Activated naive CD4-positive, alpha-beta T cell treated with anti-CD3 and anti-CD28 coated beads, Interleukin-2, amount 50 U/mL, for 72 hours (primary cell): ENCODE measurements at places on chromosomes 7 and 10. TPM values are rescaled to one million over a fixed set of nuclear protein-coding genes. Genes with fewer than 3 reads are reported as not detected.

Gene DLX5
- not detected for total RNA-seq

Gene KCP
- total RNA-seq: 0.16 TPM

Gene DUS4L
- 11.7 TPM for total RNA-seq

Gene BICC1
- total RNA-seq: 0.10 TPM

Gene ADRA2A
- not detected for total RNA-seq

Gene STEAP4
- not detected for total RNA-seq

Gene RBP4
- not detected for total RNA-seq

Gene PIK3CG
- 17.3 TPM for total RNA-seq

Gene HOXA1
- not detected for total RNA-seq

Gene ICA1
- total RNA-seq: 3.6 TPM

Gene TSPAN12
- total RNA-seq: not detected

Gene UCN3
- total RNA-seq: not detected

Gene MACC1
- total RNA-seq: not detected

Gene DENND2A
- not detected for total RNA-seq

Gene TMEM72
- not detected for total RNA-seq

Gene CFAP69
- 0.39 TPM for total RNA-seq

Gene ANKRD30A
- total RNA-seq: not detected

Gene RAMP3
- total RNA-seq: not detected

Gene CYP2C9
- not detected for total RNA-seq

Gene IFIT2
- total RNA-seq: 28.0 TPM

Gene LGI1
- total RNA-seq: not detected

Gene PAPOLB
- not detected for total RNA-seq

Gene ATRNL1
- 0.62 TPM for total RNA-seq

Gene VAX1
- total RNA-seq: not detected

Gene SHLD2
- 24.5 TPM for total RNA-seq

Gene GBF1
- 32.1 TPM for total RNA-seq

Gene CYTH3
- total RNA-seq: 2.4 TPM

Gene ZNF37A
- 23.5 TPM for total RNA-seq

Gene PAX4
- not detected for total RNA-seq

Gene ARHGAP22
- total RNA-seq: not detected

Gene TACC2
- total RNA-seq: not detected
